Activated B cell treated with CpG ODN at 0.5 μM for 24 hours (primary cell): ENCODE measurements at places on chromosomes 12 and 14. TPM values are rescaled to one million over a fixed set of nuclear protein-coding genes. Genes with fewer than 3 reads are reported as not detected.

Gene PRH2
- total RNA-seq: not detected in 2 replicates

- DNase-seq: no peak
Measured at GRCh38 chr14:98960617-98961013, 311.4 kb downstream of the BCL11B start.

DNA sequence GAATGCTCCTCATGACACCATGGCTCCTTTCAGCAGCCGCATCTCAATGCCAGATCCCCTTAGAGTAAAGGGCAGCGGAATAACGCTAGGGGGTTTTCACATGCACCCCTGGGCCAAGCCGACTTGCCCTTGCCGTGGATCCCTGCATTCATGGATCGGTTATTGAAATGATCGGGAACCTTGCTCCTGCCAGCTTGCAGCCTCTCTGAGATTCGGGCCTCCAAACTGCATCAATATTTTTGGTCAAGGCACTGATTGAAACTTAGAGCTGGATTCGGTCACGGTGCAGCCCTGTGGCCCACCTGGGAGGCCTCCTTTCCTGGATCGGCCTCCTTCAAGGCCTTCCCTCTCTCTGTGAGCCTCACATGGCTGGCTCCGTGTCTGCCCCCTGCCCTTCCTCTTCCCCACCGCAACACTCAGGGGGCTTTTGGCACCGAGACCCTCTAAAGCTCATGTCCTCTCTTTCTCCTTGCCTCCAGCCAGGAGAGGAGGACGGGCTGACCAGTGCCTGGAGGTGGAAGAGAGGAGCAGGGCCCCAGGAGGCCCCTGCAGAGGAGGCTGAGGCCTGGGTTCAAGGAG, 1.8 kb downstream of the PTPN6 start:
- no peak for DNase-seq

- no peak for DNase-seq
Measured at GRCh38 chr12:90355711-90356355, 599.1 kb downstream of the CCER1 start.

- no peak for DNase-seq
Measured at GRCh38 chr14:49959822-49960408, 67.0 kb downstream of the ARF6 start.

Gene LRR1
- 15.1 and 19.9 TPM in 2 replicates for total RNA-seq

DNA sequence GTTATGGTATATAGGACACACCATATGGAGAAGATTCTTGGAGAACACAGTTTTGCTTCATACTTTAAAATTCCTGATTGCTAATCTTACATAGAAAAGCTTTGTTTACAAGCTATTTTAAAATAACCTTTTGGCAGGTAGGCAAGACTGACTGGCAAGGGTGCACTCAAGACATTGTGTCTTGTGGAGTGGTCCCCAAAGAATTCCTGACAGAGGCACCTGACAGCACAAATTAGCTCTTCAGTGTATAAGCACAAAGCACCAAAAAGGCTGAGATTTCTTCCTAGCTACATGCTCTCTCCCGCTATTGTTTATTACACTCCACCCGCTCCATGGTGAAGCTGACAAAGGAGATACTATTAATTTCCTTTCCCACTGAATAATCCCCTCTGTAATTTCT, 139.4 kb downstream of the MON2 start:
- no peak for DNase-seq

Gene VSX2
- not detected in 2 replicates for total RNA-seq

DNA sequence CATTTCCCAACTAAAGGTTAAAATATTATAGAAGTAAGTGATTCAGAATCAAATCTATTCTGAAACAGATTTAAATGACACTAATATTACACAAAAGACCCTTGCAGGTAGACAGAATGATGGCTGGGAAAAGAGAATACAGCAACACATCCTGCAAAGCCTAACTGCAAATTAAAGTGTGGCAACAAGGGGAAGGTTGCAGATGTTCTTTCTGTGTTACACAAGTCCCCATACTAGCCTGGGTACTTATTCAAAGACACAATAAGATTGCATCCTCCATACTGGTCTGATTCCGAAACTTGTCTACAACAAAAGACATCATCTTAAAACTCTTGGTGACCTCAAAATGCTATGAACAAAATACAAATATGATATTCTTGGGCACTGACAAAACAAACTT, 50.5 kb downstream of the R3HDM2 start:
- no peak for DNase-seq

Gene MSRB3
- total RNA-seq: not detected in 2 replicates

Gene CCDC38
- 0.09 and 0.42 TPM in 2 replicates for total RNA-seq

GRCh38 chr12:44286336-44286735, 450.5 kb downstream of the TMEM117 start:
- no peak for DNase-seq

DNA sequence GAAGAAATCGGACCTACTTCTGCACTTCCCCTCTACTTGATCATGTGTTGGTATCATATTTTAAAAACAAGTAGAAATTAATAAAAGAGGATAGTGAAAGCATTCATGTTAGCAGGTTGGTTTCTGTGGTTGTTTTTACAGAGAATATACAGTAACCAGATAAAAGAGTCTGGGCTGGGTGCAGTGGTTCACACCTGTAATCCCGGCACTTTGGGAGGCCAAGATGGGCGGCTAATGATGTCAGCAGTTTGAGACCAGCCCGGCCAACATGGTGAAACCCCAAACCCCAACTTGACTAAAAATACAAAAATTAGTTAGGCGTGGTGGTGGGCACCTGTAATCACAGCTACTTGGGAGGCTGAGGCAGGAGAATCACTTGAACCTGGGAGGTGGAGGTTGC, 55.9 kb downstream of the LRP6 start:
- no peak for DNase-seq

DNA sequence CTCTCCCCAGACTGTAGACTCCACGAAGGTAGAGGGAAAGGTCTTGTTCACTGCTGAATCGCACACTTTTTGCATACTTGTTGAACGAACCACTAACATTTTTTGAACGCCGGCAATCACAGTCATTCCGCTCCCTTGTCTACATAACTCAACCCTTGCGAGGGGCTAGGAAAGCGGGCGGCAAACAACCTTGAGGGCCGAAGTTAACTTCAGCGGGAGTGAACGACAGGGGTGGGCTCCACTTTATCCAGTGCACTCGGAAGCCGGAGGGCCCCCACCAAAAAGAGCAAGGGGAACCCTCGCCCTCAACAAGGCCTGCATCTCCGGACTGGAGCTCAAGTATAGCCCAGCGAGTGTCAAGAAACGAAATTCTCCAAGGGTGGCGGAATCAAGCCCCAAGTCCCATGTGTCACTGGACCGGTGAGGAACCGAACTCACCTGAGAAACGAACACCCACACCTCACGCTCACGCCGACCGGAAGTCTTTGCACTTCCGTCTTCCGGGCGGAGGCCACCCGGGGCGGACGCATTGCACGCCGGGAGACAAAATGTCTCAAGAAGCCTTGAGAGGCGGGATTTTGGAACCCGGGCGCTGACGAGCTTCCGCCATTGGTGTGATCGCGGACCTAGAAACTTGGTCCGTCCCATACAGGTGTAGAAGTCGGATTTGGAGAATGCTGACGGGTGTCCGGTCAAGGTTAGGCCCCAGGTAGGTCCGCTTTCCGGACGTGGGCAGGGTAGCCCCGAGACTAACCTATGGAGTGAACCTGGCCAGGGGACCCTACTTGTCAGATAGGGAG, at the start of gene LLPH:
Gene LLPH, minus strand, starts transcription at position 484 of the 800 bp plus-strand sequence. CDS start 1,644 bp downstream, outside the sequence.
- peak; percentile 78 for DNase-seq

GRCh38 chr14:104072586-104072985, 12.9 kb upstream of the ASPG start:
- no peak for DNase-seq

Gene C12orf42
- 15.0 and 21.0 TPM in 2 replicates for total RNA-seq

- no peak for DNase-seq
Measured at GRCh38 chr12:91813701-91814100, 331.9 kb downstream of the BTG1 start.

DNA sequence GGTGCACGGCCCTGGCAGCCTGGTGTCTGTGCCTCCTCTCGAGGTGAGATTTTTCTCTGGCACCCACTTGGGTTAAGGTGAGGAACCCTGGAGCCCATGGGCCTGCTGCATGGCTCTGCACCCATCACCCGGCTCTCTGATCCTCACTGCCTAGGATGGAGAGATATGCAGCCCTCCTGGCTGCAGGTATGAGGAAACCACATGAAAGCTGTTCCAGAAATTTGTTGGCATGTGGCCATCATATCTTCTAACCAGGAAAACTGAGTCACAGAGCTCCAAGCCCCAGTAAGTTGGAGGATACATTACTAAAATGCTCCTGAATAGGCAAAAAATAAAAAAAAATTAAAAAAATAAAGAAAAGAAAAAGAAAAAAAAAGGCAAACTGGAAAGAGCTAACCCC, 39.3 kb upstream of the DDX11 start:
- DNase-seq: no peak

Gene KRAS
- 43.3 and 45.8 TPM in 2 replicates for total RNA-seq

DNA sequence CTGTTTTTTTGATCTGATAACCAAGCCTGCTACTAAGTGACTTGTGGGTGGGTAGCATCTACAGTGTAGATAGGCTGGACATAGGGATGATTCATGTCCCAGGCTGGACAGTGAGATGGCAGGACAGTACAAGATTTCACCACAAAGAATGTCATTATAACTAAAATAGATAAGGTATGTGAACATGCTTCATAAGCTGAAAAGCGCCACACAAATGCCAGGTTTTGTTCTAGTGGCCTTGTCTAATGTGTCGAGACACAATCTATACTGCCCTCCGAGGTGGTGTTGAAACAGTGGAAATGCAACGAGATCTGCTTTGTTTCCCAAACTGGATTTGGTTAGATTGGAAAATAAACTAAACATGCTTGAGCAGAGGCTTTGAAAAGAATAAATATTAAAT, 4.4 kb downstream of the LGALS3 start:
- no peak for DNase-seq

GRCh38 chr12:8527250-8528130, 13.2 kb downstream of the CLEC4E start:
- DNase-seq: no peak

DNA sequence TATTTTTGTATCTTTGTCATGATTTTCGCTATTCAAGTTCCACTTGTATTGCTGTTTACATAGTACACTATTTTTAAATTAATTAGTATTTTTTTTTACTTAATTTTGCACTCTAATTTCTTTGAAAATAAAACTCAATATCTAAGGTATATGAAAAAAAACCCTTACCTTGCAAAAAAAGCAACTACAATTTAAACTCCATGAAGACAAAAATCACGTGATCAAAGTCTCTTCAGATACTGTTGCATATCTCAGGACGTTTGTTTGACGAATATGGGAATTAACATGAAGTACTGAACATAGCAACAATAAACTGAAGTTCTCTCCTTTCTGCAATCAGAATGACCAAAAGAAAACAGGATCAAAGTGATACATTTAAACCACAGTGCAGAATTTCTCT, 968.4 kb upstream of the SEL1L start:
- DNase-seq: no peak

- no peak for DNase-seq
Measured at GRCh38 chr12:42332301-42333285, 6.6 kb downstream of the PPHLN1 start.

DNA sequence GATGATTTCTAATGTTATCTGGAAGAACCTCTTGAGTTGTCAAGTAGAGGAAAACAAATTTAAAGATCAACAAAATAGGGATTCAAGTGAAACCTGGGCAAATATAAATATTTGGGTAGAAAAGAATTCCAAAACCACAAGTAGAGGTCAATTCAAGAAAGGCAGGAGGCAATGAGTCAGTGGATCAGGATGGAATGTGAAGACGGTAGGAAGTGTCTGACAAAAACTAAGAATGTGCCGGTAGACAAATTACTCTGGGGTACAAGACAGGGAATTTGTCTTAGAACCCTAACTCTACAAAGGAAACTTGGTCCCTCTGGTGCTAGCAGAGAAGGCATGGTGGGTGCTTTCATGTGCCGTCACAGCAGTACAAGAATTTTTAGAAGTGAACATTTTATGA, 13.6 kb downstream of the ABCD2 start:
- no peak for DNase-seq

DNA sequence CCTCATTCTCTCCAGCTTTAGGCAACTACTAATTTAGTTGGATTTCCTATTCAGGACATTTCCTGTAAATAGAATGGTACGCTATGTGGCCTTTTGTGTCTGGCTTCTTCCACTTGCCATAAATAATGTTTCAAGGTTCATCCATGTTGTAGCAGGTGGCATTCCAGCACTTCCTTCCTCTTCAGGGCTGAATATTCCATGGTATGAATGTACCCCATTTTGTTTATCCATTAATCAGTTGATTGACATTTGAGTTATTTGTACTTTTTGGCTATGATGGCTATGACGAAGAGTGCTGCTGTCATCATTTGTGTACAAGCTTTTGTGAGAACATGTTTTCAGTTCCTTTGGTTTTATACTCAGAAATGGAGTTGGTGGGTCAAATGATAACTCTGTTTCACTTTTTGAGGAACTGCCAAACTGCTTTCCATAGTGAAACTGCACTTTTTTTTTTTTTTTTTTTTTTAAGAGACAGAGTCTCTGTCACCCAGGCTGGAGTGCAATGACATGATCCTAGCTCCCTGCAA, 6.5 kb upstream of the CDK2AP1 start:
- no peak for DNase-seq

Gene IFNG-AS1
- 2.0 and 3.2 TPM in 2 replicates for total RNA-seq

- DNase-seq: no peak
Measured at GRCh38 chr14:68921666-68922065, 57.4 kb downstream of the ACTN1 start.

GRCh38 chr14:74574706-74575105, 37.3 kb downstream of the LTBP2 start:
- DNase-seq: no peak

DNA sequence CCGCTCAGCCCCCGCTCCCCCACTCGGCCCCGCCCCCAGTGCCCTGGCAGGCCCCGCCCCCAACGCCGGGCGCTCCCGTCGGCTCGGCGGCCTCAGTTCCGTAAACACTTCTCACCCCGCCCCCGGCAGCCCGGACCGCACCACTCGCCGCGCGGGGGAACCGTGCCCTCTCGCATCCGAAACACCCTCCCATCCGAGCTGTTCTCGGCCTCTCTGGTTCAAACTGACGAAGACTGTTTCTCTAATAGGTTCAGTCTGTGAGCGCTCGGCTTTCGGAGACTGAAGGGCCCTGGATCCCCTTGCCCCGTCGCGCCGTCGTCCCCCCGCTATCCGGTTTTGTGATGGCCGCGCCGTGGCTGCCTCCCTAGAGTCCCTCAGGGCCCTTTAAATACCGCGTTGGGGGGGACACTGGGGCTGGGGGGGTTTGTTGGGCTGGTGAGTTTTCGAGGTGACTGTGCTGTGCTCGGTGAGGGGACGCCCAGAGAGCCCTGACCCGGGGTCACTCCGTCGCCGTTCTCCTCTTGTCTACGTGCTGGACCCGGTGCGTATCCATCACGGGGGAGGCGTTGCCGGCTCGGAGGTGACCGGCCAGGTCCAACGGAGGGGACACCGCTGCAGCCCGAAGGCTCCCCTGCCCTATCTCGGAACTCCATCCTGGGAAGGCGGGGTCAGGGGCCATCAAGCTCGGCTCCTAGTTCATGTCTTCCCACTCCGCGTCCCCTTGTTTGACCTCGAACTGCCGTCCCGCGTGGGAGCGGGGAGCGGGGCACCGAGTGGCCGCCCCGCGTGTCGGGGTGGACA, at the start of gene TCP11L2:
Gene TCP11L2, plus strand, starts transcription at position 333 of the 801 bp plus-strand sequence. CDS start 8,343 bp downstream, outside the sequence.
- DNase-seq: peak; percentile 92

- no peak for DNase-seq
Measured at GRCh38 chr12:11651381-11651780, 1.9 kb downstream of the ETV6 start.

Gene C12orf50
- total RNA-seq: 0.07 and 0.12 TPM in 2 replicates

GRCh38 chr12:122081083-122081696, 2.6 kb downstream of the MLXIP start:
- no peak for DNase-seq

Gene CELA1
- total RNA-seq: not detected in 2 replicates
